Stimulated activated CD8-positive, alpha-beta memory T cell treated with anti-CD3 and anti-CD28 coated beads, Interleukin-7, amount 100 ng/mL, for 1 hour (primary cell): ENCODE measurements at places on chromosomes 6 and 20.
A peak's percentile ranks its signal among the peaks of the same experiment; 100 is the strongest.

DNA sequence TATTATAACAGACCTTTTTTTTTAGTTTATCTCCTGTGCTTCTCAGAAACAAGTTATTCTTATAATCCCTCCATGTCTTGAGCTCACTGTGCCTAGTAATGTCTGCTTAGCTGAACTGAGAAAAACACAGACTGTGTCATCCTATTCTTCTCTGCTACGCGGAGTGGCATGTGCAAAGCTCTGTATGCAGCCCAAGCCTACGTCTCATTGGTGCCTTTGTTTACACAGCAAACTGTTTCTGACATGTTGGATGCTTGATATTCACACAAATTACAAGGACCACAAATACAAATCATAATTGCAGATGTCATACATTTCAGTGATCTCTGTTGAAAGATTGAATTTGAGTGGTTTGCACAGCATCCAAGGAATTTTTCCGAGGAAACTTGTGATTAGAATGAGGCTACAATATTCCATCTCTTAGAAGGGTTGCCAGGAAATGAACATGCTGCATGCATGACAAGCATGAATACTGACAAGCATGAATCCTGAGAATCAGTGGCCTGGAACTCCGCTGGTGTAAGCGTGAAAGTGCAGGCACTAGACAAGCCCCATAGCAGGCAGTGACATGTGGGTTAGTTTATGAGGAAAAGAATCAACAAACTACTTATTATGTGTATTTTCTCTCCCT, 128.4 kb upstream of the SGK1 start:
- no peak for DNase-seq

DNA sequence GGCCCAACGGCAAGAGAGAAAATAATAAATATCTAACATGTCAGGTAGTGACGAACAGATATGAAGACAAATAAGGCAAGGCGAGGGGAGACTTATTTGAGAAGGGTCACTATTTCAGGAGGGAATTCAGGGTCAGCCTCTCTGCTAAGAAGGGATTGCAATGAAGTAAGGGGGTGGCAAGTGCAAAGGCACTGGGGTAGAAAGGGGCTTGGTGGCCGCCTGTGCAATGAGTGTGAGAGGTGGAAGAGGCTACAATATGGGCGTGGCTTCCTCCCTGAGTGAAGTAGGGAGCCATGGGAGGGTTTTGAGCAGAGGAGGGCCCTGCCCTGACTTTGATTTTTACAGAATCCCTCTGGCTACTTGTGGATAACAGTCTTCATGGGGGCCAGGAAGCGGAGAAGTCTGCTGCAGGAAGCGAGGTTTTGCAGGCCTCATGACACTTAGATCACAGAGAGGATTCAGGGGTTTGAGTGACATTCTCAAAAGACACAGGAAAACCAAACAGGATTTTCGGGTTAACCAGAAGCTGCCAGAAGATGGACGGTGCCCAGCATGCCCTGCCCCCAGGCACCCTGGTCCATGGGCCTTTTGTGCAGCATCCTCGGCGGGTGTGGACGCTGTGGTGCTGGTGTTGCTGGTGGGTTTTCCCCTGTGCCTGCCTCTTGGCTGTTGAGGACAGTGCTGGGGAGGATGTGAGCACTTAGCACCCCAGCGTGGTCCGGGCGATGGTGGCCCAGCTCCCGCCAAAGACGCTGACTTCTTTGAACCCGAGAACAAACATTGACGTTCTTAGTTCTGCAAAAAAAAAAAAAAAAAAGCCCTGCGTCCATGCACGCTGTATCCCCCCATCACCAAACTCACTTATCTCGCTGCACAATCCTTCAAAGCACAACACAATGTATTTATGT, 124.2 kb upstream of the PTPN1 start:
- DNase-seq: peak; percentile 36

DNA sequence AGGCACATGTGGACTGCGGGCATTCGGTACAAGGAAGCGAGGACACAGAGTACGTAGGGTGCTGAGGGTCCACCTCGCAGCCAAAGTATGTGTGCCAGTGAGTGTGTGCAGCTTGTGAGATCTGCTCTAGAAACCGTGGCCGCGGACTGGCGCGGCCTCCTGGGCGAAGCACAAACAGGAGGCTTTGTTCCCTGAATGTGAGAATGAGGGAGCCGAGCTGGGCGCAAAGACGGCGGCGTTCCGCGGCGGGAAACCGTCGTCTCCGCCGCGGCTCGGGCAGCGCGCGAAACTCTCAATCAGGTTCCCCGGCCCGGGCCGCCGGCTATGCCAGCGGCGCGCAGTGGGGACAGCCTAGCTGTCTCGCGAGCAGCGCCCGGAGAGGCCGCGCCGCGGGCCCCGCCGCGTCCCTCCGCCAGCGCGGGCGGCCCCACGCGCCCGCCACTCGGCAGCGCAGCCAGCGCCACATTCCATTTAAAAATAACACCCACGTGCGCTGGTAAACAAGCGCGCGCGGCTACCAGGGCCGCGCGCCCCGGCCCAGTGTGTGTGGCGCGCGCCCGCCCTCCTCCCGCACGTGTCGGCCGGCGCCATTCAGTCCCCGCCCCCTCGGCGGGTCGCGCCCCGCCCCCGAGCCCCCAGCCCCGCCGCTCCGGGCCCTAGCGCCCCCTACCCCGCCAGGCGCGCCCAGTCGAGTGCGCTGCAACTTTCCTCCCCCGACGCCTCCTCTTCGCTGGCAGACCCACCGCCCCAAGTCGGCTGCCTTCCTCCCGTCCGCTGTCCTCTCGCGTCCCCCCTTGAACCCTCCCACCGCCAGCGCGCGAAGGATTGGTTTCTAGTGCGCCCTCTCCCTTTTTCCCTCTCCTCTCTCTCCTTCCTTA, 3.0 kb upstream of the FOXO3 start:
- DNase-seq: peak; percentile 60

- DNase-seq: no peak
Observed at GRCh38 chr6:129749749-129750120, 39.8 kb upstream of the ARHGAP18 start.

DNA sequence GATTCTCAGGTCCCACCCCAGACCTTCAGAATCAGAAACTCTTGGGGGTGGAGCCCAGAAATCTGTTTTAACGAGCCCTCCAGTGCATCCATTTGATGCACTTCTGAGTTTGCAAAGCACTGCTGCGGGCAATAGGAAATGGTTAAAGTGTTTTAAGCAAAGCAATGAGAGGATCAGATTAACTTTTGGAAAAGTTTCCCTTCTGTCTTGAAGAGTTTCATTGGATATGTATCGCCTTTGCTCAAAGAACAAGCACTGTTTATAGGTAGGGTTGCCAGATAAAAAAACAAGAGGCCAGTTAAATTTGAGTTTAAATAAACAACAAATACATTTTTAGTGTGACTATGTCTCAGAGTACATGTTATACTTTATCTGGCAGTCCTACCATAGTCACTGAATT, 226.0 kb downstream of the BMP7 start:
- DNase-seq: no peak

GRCh38 chr6:11486051-11486450, 51.5 kb upstream of the TMEM170B start:
- no peak for DNase-seq

- DNase-seq: no peak
Observed at GRCh38 chr20:14918976-14919375, 581.6 kb upstream of the FLRT3 start.

- no peak for DNase-seq
Observed at GRCh38 chr6:151676460-151676945, 131.0 kb upstream of the ESR1 start.
